Stimulated activated CD8-positive, alpha-beta memory T cell treated with anti-CD3 and anti-CD28 coated beads, Interleukin-4, amount 100 ng/mL, for 4 hours (primary cell): ENCODE measurements at places on chromosomes 16 and 17.

DNA sequence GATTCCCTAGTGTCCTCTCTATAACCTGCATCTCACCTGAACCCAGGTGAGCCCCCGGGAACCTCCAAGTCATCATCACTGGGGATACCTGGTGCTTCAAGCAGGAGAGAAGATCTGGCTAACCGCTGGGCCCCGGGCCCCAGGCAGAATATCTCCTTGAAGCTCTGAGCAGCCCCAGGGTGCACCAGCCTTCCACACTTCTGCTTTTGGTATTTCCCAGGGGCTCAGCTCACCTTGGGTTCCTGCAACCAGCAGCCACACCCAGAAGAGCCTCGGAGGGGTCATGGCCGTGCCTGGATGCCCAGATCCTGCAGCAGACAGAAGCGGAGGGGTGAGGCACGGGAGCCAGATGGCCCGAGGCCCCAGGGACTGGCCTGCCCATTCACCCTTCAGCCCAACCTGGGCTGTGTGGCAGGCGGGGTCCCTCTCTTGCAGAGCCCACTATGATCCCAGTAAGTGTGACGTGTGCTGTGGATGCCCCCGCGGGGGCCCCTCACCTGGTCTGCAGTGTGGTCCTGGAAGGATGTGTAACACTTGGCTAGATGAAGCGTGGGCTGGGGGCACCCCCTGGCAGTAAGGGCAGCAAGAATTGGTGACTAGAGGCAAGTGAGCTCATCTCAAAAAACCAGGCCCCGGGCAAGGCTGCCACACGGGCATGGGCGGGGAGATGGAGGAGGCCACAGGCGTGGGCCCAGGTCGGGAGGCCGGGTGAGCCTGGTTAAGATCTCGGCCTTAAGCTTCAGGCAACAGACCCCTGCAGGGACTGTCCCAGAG is 2.6 kb downstream of the LGALS3BP start:
- DNase-seq, result no peak

DNA sequence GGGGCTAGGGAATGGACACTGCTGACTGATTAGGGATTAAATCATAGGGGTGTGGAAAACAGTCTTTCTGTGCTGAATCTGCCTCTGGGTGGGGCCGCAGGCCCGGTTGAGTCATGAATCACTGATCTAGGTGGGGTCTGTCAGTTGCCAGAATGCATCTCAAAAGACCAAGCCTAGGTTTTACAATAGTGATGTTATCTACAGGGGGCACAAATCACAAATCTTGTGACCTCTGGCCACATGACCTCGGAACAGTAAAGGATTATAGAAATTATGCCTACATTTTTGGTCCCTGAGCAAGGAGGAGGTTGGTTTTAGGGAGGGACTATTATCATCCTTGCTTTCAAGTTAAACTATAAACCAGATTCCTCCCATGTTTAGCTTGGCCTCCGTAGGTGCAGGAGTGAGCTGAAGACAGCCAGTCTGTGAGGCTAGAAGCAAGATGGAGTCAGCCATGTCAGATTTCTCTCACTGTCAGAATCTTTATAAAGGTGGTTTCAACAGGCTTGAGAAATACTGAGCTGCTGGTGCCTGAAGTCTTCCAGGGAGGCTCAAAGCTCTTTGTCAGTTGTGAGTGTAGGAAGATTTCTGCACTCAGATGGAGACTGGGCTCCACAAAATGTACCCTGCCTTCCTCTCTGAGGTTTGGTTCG is 12.9 kb downstream of the GNGT2 start:
- DNase-seq, result no peak

DNA sequence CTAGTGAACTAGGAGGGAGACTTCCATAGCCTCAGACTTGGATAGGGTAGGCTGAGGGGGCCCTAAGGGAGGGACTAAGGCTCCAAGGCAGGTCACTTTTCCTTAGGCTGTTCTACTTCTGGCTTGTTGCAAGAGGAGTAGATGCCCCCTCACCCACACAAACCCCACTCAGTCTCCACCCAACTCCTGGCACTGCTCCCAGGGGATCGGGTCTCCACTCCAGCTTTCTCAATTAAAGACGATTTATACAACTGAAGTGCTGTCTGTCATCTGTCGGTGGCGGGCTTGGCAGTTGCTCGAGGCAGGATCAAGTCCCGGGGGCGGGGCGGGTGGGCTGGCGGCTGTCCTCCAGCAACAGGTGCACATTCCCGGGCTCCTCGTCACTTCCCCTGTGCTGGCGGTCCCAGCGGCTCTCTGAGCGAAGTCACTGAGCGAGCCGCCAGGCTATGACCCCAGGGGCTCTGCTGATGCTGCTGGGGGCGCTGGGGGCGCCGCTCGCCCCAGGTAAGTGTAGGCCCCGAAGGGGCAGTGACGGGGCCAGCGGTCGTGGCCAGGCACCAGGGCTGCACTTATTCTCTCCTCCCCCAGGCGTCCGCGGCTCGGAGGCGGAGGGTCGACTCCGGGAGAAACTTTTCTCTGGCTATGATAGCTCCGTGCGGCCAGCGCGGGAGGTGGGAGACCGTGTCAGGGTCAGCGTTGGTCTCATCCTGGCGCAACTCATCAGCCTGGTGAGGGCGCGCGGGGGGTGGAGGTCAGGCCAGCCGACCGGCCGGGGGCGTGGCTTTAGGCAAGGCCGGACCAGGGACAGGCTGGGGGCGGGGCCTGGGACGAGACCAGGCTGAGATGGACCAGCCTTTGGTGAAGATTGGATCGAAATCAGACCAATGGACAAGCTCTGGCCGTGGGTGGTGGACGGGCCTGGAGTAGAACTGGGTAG is at the start of gene CHRNB1:
Gene CHRNB1, plus strand, starts transcription at position 380 of the 937 bp plus-strand sequence. Its CDS starts 67 bp downstream, at position 447.
- DNase-seq, result no peak

- no peak for DNase-seq
Measured at GRCh38 chr16:57303910-57304168, 19.4 kb upstream of the PLLP start.

- DNase-seq, result no peak
Measured at GRCh38 chr17:73639932-73640331, 4.3 kb downstream of the SDK2 start.

DNA sequence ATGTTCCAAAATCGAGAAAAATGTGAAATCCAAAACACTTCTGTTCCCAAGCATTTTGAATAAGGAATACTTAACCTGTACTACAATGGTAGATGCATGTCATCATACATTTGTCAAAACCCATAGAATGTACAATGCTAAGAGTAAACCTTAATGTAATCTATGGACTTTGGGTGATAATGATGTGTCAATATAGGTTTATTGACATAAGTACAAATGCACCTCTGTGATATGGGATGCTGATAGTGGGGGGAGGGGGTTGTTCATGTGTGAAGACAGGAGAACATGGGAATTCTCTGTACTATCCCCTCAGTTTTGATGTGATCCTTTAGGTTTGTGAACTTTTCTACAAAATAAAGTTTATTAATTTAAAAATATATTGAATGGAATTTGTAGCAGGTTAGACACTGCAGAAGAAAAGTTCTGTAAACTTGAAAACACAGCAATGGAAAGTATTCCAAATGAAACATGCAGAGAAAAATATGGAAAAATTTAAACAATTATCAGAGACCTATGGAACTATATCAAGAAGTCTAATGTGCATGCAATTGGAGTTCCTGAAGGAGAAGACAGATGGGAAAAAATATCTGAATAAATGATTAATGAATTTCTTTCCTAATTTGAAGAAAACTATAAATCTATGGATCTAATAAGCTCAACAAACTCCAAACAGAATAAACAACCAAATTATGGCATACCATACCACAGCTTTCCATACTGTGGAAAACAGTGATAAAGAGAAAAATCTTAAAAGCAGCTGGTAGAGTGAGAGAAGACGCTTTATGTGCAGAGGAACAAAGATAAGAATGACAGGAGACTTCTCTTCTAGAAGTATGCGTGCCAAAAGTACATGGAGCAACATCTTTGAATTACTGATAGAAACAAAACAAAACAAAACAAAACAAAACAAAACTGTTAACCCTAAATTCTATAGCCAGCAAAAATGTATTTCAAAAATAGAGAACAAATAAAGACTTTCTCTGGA is 34.7 kb upstream of the MSI2 start:
- no peak for DNase-seq

- DNase-seq, result no peak
Measured at GRCh38 chr16:13052431-13052830, 151.0 kb downstream of the SHISA9 start.

DNA sequence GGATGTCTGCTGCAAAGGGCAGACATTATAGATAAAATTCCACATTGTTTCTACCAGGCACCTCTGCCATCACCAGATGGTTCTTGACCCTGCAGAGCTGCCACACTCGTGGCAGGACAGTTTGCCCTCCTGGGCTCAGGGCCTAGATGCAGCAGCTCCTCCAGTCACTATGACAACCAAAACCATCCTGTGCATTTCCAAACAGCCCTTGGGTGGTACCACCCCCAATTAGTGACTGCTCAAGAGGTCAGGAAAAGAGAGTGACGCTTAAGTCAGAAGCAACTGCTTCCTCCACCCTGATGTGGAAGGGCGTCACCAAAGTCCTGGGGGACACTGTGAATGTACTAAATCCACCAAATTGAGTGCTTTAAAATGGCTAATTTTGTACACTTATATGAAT is 109.2 kb downstream of the C16orf95 start:
- DNase-seq, result no peak

- DNase-seq, result no peak
Measured at GRCh38 chr17:80516171-80516932, 28.3 kb upstream of the RPTOR start.

- no peak for DNase-seq
Measured at GRCh38 chr16:57175896-57176295, 9.9 kb downstream of the PSME3IP1 start.

DNA sequence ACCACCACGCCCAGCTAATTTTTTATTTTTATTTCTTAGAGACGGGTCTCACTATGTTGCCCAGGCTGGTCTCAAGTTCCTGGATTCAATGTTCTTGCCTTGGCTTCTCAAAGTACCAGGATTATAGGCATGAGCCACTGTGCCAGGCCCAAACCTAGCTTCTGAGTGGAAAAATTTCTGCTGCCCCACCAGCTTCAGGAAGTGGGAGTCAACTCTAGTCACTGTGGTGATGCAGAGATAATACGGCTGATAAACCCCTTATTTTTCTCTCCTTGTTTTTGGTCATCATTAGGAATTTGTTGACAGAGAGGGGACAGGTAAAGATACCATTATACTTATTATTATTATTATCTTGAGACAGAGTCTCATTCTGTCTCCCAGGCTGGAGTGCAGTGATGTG is 27.8 kb upstream of the PHOSPHO1 start:
- DNase-seq, result no peak

DNA sequence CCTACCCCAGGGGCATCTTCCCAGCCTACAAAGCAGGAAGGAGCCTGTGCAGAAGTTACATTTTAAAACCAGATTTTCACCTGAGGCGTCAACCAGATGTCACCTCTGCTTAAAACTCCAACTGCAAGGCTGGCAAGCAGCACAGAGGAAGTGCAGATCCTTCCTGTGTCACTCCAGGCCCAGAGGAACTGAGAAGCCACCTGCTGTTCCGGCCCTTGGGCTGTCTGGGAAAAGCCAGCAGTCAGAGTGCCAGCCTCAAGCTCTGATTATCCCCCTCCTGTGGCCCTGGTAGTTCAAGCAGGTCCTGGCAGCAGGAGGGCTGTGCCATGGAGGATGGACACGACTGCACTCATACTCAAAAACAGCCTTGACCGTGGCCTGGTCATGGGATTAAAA is 10.2 kb downstream of the POLR2C start:
- no peak for DNase-seq

DNA sequence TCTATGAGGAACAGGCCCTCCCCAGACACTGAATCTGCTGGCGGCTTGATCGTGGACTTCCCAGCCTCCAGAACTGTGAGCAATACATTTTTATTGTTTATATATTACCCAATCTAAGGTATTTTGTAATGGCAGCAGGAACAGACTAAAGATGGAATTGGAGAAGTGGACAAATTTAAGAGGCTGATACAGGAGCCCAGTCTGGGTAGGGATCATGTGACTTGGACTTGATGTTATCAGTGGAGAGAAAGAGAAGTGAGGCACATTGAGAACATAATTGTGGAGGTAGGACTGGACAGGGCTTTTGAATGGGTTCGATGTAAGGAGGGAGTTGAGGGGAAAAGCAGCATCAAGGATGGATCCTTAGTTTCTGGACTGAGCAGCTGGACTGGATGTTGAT is 93.8 kb downstream of the USP31 start:
- no peak for DNase-seq

DNA sequence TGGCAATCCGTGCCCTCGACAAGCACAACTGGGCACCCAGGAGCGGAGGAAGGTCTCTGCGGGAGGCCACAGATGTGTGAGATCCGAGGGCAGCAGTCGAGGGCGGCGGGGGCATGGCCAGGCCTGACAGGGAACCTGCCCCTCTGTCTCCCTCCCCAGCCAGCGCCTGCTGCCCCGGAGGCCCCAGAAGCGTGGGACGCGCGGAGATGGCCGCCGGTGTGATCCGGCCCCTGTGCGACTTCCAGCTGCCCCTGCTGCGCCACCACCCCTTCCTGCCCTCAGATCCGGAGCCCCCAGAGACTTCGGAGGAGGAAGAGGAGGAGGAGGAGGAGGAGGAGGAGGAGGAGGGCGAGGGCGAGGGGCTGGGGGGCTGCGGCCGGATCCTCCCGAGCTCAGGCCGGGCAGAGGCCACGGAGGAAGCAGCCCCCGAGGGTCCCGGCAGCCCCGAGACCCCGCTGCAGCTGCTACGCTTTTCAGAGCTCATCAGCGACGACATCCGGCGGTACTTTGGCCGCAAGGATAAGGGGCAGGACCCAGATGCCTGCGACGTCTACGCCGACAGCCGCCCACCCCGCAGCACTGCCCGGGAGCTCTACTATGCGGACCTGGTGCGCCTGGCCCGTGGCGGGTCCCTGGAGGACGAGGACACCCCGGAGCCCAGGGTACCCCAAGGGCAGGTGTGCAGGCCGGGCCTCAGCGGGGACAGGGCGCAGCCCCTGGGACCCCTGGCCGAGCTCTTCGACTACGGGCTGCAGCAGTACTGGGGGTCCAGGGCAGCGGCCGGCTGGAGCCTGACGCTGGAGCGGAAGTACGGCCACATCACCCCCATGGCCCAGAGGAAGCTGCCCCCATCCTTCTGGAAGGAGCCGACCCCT is 1.7 kb downstream of the PERCC1 start:
- DNase-seq, result no peak

- no peak for DNase-seq
Measured at GRCh38 chr17:5381542-5381941, 37.9 kb downstream of the NUP88 start.

DNA sequence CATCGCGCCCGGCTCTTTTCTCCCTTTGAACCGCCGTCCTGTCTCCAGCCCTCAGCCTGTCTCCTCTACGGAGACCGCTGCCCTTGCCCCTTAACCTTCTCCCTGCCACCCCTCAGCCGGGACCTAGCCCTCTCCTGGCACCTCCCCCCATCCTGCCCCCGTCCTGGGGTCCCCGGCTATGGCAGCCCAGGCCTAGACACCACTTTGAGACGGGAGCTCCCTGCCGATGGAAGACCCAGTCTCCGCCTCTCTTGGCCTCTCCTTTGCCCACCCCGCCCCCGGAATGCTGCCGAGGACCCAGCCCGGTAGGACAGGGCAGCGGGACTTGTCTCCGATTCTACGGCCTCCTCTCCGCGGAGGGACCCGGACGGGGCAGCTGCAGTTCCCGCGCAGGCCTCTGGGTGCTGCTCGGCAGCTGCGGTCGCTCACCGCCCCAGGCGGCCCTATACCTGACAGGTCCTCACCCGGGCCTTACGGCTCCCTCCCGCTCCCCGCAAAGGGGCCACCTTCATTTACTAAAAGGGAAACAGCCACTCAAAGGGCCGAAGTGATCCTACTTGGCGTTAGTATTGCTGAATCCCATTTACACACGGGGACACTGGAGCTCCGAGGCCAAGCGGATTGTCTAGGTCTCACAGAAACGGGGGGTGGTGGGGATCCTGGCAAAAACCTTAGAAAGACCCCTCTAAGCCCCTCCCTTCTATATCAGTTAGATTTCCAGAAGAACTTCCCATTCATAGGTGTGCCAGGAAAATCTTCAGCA is 32.6 kb upstream of the TAC4 start:
- peak; percentile 24 for DNase-seq

GRCh38 chr16:46583036-46583435 is 38.1 kb downstream of the SHCBP1 start:
- no peak for DNase-seq
